Activated CD8-positive, alpha-beta memory T cell treated with anti-CD3 and anti-CD28 coated beads for 1 hour (primary cell): ENCODE measurements at places on chromosomes 5 and 9.

GRCh38 chr5:157613385-157614245 lies 38.0 kb upstream of the ADAM19 start:
- DNase-seq, result no peak

- DNase-seq, result no peak
These were observed 66.7 kb upstream of the PCA3 start for GRCh38 chr9:76697554-76697953.

DNA sequence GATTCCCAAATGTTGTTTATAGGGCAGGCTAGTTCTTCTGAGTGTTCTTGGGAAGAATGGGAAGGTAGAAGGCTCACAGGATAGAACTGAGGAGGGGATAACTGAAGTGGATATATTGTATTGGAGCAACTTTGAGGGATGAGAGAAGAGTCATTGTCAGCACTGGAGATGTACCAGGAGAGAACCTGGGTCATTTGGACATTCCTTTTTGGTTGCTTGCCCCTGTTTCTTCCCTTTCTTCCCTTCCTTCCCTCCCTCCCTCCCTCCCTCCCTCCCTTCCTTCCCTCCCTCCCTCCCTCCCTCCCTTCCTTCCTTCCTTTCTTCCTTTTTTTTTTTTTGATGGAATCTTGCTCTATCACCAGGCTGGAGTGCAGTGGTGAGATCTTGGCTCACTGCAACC lies 45.3 kb downstream of the RALGPS1 start:
- no peak for DNase-seq

DNA sequence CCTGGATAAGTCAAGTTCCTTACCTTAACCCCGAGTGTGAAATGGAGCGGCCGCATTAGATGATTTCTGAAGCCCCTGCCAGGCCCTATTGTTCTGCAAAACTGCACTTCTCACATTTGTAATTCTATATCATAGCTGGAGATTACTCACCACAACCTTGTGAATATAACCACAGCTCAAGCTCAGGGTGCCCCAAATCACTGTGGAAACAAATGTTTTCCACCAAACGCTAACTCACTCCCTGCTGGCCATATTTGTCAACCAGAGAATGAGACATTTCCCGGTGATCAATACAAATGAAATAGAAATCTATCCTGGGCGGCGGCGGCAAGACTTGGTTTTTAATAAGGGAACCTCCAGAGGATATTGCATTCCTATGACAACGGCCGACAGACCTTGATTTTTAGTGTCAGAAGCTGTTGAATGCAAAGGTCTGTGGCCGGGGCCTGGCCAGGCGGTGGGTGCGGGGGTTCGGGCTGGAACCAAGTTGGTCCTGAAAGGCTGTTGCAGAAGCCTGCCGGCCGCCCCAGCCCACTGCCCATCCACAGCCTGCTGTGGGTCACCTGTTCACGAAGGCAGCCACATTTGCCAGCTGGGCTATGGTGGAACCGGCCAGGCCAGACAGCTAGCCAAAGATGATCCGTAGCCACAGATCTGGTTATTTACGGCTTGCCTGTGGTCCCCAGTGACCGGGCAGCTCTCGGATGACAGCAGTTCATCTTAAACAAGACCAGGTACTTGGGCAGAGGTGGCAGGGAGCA lies 93.9 kb upstream of the LMX1B start:
- DNase-seq, result no peak

DNA sequence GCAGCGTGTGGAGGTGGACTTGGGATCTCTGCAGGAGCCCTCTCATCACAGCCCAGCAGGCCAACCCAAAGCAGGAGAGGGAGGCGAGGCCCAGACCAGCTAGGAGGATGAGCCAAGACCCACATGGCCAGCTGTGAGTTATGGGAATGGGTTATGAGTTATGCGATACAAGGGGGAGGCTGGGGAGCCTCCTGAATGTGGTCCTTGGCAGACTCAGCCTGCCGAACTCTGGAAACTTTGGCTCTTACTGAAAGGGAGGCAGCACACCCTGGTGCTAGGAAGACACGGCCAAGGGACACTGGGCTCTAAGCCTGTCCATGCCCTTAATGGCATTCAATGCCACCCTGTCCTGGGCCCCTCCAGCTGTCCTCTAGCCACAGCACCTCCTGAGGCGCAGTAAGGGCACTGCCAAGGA lies 7.7 kb upstream of the VAV2 start:
- DNase-seq, result no peak
